ENCODE measurements at places on chromosomes 12 and 14.

- DNase-seq, result no peak
These were observed 752.2 kb downstream of the FSCB start for GRCh38 chr14:43754838-43755237.

DNA sequence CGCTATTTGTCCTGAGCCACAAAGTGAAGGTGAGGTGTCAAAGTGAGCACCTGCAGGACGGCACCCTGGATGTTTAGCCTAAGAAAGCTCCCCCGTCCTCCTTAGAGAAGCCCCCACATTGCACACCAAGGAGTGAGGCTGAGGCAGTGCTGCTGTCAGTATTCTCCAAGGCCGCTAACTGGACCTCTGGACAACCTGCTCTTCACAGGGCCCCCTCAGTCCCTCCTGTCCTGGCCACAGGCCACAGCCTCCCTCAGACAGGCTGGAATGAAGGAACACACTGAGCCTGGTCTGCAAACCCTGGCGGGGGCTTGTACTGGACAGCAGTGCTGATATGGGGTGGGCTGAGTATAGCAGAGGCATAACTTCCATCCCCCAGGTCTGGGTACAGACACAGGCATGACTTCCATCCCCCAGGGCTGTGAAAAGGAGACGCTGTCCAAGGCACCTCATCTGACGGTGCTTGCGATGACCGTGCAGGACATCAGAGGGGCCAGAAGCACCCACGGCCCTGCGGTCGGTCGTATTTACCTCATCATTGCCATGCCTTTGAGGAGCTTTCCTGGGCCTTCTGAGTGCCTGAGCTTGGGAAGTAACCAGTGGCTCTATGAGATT lies 82.4 kb upstream of the DIO3 start:
- no peak for DNase-seq

GRCh38 chr12:70759161-70759918 lies 122.1 kb upstream of the PTPRB start:
- DNase-seq, result no peak

DNA sequence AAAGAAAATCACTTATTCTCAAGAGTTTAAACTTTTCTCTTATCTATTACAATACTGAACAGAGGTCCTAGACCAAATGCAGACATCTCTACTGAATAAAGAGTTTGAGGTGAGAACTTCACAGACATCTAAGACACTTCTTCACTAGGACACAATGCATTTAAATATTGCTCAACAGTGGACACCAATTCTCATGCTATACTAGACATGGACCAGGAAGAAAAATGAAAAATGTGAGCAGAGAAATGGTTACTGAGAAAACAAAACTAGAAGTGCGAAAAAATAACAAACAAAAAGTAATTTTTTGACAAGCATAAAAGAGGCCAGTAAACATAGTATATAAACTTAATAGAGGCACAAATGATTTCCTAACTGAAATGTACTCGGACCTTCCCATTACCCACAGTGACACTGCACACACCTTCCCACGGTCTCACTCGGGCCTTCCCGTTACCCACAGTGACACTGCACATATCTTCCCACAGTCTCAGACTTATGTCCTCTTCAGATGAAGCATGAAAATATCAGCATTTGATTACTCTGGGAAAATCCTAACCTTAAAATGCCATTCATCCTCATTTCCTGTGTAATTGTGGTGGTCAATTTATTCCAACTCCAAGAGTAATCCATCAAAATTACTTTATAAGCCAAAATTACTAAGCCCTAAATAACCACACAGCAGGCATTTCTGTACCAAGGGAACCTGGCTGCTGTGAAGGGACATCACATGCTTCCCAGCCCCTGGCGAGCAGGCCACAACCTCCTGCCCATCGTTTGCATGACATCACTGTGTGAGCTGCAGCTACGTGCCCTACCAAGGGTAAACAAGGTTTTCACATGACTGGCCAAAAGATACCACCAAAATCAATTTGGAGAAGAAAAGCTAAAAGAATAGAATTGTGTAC lies 6.4 kb downstream of the SLC15A4 start:
- DNase-seq, result no peak

GRCh38 chr12:125194987-125195386 lies 129.8 kb downstream of the AACS start:
- DNase-seq, result no peak

GRCh38 chr12:16585781-16586180 lies 20.2 kb downstream of the LMO3 start:
- DNase-seq, result no peak

Data from MV-4-11 (cell line).